Fibroblast of skin of abdomen (primary cell): ENCODE measurements at places on chromosomes 13 and 19.

- DNase-seq: peak; percentile 49
Measured at GRCh38 chr19:19224852-19225494, 13.2 kb downstream of the NCAN start.

DNA sequence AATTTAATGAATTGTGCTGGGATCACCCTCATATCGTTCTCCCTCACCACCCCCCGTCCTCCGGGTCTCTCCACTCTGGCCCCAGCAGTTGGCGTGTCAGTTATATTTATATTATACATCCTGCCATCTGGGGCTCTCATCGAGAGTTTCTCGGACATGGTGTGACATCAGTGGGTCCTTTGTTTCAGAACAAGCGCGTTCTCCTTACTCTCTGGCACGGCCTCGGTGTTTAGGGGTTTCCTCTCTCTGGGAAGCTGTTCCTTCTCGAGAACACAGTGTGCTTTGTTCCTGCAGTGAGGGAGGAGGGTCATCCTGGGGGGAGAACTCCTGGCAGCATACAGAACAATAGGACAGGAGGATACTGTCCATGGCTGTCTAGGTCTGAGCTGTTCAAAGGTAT is 9.8 kb upstream of the MCF2L start:
- no peak for DNase-seq

GRCh38 chr19:32318884-32319520 is 26.4 kb upstream of the ZNF507 start:
- no peak for DNase-seq

GRCh38 chr13:42652642-42653415 is 78.9 kb downstream of the TNFSF11 start:
- DNase-seq: no peak

DNA sequence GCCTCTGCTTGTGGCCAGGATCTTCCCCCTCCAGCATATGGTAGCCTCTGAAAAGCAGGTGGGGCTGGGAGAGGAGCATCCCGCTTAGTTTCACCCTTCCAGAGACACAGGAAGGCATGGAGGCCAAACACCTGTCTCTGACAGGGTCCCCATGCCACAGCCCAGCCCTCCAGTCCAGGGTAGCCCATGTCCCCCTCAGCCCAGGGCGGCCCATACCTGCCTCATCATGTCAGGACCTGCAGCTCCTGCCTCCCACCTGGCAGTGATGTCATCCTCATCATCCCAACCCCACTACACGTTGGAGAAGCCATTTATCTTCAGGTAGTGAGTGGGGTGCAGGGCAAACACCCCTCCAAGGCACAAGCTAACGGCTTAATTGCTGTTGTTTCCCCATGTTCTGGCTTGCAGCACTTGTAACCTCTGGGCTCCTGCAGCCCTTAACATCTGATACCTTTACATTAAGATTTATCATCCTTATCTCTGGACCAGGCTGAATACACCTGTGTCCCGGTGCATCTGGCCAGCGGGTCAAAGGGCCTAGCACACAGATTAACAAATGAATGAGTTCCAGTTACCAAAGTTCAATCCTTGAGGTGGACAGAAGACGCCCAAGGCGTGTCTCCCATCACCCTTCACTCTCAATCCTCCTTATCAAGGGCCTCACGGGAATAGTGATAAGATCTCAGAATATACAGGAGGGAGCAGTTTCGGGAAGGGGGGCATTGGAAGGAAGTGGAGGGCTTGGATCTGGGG is 22.2 kb downstream of the ZNF175 start:
- DNase-seq: no peak

DNA sequence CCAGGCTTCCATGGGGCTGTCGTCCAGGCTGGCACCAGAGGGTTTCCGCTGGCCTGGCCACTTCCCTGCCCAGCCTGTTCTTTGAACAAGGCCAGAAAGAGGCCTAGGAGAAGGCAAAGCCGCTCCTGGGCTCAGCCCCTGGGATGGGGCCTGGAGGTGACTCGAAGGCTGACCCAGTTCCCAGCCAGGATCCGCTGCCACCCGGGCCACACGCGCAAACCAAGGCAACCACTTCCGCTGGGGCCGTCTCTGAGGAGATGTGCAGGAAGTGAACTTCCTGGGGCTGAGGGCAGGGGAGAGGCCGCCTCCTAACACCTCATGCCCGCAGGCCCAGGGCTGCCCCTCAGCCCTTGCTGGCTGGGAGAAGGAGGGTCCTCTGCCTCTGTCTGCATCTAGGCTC is 15.2 kb downstream of the PLEKHF1 start:
- DNase-seq: no peak

GRCh38 chr13:113084094-113084942 is 21.3 kb upstream of the F7 start:
- DNase-seq: no peak

GRCh38 chr13:41244556-41244955 is 18.8 kb downstream of the MTRF1 start:
- no peak for DNase-seq

- DNase-seq: no peak
Measured at GRCh38 chr13:101111894-101112293, 304.4 kb downstream of the NALCN start.

DNA sequence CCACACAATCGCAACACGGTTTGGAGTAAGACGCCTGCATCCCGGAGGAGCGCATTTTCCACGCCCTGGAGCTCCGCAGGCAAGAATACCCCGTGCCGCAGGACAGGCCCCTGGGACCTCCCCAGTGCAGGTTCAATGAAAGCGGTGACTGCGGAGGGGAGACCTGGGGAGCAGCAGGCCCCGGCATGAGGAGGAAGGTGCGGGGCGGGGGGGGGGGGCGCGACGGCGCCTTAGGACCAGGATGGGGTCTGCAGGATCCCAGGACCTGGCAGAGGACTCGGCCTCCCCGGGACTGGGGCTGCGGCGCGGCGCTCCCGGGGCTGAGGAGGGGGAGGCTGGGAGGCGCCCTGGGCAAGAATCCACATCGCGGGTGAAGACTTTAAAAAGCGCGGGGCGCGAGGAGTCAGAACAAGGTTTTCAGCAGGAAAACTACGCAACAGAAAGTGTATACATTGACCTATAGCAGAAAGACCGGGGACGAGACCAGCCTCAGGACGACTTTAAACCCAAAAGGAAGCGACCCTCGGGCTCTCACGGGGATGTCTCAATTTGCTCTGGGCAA is 432 bp downstream of the ZNF611 start:
- DNase-seq: no peak

DNA sequence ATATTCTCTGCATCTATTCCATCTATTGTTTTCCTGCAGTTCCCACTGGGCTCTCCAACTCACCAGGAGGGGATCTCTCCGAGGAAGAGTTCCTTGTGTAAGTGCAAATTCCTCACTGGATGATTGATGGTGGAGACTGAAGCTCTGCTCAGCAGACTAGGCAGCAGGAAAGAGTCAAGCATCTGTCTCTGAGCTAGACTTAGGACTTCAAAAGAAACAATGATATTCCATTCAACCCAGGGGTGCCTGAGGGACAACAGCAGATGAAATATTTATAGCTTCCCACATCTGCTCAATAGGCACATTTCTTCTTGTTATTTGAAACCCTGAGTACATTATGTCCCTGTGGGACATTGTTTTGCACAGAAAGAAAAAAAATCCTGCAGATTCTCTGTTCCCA is at the start of the genes OR7A5 and OR7C1:
Gene OR7A5, minus strand, starts transcription at position 175 of the 400 bp plus-strand sequence. CDS start 6,944 bp downstream, outside the sequence.
Gene OR7C1, minus strand, starts transcription at position 175 of the 400 bp plus-strand sequence. CDS start 35,049 bp downstream, outside the sequence.
- DNase-seq: peak; percentile 1
